Stimulated activated CD4-positive, alpha-beta T cell treated with anti-CD3 and anti-CD28 coated beads, Interleukin-1b, Interleukin-23, amount 100 ng/mL, for 24 hours (primary cell): ENCODE measurements at places on chromosomes 2 and 18.

DNA sequence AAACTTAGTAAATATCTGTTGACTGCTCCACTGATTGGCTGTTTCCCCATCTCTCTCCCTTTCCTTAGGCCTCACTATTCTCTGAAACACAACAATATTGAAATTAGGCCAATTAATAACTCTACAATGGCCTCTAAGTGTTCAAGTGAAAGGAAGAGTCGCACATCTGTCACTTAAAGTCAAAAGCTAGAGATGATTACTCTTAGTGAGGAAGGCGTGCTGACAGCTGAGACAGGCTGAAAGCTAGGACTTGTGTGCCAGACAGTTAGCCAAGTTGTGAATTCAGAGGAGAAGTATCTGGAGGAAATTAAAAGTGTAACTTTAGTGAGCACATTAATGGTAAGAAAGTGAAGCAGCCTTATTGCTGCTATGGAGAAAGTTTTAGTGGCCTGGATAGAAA, 48.4 kb downstream of the PLEK start:
- no peak for DNase-seq

DNA sequence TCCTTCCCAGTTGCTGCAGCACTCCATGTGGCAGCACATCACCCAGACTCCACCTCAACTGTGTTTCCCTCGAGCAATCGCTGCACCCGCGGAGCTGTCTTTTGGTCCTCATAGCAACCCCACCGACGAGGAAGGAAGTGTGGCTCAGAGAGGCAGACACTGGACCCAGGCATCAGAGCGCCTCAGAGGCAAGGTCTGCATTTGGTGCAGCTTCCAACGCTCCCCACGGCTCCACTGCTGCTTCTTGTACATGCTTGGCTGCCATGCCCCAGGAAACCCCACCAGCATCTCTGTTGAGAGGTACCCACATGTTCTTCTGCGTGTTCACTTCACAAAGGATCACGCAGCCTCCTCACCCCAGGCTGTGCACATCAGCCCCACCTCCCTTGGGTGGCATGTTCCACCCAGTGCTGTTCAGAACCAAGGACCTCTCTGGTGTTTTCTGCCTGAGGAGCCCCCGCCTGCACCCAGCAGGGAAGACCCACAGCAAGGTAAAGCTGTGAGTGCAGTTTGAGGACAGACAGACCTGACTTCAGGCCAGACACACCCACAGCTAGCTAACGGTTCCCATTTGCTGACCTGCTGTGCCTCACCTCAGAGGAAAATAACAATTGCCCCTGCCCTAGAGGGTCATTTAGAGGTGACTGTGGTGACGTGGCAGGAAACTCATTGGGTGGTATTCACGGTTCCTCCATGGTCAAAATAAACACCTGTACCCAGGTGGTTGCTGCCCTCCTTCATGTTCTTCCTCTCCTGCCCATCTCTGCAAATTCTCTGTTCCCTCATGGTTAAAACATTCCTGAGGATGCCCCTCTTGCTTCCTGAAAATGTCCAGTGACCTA, 326.3 kb upstream of the MYT1L start:
- no peak for DNase-seq

DNA sequence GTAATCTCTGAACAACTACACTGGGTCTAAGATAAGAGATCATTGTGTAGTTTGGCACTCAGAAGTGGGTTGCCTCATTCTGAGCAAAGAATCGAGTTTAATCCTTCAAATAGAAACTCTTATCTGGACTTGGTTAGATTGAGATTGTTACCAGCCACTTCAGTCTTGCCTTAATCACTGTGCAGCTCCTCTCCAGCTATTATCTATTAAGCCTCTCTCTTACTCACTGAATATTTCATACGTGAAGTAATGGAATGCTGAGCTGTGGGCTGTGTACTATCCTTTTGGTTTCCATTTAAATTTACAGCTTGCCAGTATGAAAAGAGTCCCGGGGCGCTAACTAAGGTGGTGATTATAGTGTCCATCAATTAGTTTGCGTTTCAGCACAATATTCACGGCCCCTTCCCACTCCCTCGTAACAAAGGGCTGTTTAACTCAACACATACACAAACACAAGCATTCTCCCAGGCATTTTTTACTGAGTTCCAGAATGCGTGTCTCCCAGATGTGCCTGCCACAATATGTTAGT, 65.7 kb upstream of the NCKAP5 start:
- DNase-seq, result no peak

DNA sequence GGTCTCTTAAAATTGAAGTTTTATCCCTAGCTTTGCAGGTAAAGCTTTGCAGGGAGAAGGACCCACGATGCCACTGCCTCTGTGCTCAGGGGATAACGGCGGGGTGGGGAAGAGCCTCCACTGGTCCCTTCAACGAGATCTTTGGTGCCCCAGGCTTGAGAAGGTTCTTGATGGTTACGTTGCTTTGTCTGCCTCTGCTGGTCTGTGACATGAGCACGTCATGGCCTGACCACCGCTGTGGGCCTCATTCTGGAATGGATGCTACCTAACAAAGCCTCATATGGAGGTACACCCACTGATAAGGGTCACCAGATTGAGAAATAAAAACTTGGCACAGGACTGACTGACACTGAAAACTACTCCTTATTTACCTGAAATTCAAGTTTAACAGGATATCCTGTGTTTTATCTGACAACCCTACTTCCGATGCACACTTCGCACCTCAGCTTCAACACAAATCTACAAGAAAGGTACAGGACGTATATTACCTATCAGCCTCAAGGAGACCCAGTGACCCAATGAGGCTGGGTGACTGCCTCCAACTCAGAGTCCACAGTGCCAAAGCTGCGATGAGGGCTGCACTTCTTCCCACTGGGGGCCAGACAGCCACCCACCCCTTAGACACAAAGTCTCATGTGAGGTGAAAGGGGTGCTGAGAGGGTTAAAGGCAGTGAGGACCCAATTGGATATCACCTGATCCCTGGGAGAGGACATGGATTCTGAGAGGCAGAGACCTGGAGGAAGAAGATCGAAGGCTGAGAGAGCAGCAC, 64.9 kb downstream of the EIPR1 start:
- DNase-seq, result no peak

DNA sequence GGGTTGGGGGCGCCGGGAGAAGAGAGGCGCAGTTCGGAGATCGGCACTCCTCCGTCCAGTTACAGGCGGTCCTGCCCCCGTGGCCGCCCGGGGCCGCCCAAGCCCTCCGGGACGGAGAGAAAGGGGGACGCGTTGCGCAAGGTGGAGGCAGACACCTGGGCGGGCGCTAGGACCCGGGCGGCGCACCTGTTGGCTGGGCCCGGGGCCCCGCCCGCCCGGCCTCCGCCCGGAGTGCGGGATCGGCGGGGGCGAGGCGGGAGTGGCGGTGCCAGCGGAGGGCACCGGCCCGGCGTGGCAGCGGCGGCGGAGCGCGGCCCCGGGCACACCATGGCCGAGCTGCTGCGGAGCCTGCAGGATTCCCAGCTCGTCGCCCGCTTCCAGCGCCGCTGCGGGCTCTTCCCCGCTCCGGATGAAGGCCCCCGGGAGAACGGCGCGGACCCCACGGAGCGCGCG, at the start of gene SGPP2:
SGPP2 (plus strand) TSS at position 268 of the 453 bp plus-strand sequence; CDS start at position 328, 60 bp downstream.
- DNase-seq, result no peak

DNA sequence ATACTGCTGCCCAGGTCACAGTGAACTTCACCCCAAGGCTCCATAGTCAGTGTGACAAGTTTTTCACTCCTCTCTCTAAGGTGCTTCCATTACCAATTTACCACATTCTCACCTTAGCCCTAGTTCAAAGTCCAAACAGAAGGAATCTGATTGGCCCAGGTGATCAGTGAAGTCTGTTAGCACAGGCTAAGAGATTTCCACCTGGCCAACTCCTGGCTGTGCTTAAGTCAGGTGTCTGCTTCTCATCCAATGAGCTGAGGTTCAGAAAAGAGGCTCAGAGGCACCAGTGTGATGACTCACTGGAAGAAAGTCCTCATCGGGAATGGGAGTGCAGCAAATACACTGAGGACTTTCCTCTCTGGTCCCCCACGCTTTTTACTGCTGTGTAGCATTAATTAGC, 164.4 kb upstream of the MGAT5 start:
- DNase-seq, result no peak

- no peak for DNase-seq
Measured at GRCh38 chr2:128732976-128733431, 414.3 kb upstream of the HS6ST1 start.

GRCh38 chr2:16079637-16080036, 139.3 kb downstream of the MYCN start:
- no peak for DNase-seq

DNA sequence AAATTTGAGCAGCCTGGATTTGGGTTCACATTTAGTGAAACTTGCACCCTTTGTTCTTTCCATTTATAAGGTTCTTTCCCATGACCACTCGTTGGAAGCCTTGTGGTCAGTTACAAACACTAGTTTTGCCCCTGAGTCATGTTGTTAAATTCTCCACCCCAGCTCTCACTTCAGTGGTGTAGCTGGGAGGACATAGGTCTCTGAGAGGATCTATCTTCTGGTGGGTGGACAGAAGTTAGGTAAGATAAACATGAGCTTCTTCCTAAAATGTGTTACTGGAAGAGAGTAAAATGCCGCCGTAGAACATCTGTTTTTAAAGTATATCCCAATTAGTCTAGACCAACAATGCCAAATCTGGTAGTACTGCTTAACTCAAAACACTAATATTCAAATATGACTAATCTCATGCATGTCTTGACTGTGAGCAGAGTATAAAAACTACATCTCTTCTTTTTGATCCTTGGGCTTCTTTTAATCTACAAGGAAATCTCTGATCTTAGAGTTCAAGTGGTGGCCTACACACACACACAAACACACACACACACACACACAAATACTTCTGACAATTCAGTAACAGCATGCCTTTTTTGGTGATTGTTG, 162.6 kb upstream of the FN1 start:
- DNase-seq, result no peak

- no peak for DNase-seq
Measured at GRCh38 chr18:53526101-53526870, 698.2 kb downstream of the MBD2 start.

GRCh38 chr2:7999683-8000476, 682.0 kb upstream of the ID2 start:
- no peak for DNase-seq

- no peak for DNase-seq
Measured at GRCh38 chr18:3120356-3120755, 99.4 kb downstream of the MYOM1 start.

DNA sequence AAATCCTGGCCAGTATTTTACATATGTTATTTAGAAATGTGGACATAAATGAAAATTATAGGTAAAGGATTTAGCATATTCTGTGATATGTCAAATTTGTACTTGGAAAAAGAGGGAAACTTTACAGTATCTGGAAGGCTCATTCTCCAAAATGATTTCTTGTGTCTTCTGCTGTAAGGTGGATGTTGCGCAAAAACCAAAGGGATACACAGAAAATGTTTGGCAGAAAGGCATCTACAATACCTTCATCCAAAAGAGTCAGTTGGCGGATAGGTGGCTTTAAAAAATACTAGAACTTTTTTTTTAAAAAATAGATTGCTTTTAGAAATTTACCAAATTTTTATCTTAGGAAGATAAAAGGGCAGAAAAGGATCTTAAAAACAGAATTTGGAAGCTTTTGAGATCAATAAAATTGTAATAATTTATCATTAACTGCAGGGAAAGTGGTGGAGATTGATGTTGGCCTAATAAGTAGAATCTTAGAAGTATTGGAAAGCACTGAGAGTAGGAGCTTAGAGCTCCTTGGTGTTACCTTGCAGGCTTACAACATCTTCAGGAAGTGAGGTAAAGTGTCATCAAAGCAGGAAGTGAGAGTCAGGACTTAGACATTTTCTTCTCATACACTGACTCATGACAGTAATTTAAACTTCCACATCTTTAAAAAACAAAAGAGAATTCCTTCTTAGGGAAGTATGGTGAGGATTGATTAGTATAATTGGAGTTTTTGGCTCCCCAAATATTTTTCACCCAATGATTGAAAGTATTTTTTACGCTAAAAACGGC, 2.1 kb downstream of the NABP1 start:
- DNase-seq, result no peak

DNA sequence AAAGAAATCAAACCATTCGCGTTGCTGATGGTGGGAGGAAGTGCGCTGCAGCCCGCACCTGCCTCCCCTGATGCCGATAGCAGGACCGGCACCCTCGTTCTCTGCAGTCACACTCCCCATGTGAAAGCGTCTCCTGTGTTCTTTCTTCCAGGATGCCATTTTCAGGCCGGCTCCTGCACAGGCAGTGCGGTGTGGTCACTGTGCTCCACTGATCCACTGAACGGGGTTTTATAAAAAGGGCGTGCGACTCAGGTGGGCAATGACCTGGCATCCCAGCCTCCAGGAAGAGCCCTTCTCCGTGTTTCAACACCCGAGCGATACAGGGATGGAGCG, 88.3 kb upstream of the SNTG2 start:
- DNase-seq, result no peak

DNA sequence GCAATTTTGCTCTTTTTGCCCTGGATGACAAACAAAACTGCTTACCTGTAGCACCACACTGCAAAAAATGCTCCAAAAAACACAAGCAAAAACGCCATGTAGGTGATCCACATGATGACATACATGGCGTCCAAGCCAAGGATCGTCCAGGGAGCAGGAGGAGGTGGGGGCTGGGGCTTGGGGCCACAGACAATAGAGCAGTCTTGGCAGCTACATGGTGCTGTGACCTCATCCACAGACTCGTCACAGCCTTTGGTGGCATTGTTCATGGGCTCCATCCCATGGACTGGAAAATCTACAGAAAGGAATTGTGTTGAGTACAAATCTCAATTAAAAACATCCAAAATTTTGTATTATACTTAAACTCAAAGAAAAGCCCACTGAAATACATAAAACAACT, 26.1 kb downstream of the NPC1 start:
- DNase-seq, result no peak

DNA sequence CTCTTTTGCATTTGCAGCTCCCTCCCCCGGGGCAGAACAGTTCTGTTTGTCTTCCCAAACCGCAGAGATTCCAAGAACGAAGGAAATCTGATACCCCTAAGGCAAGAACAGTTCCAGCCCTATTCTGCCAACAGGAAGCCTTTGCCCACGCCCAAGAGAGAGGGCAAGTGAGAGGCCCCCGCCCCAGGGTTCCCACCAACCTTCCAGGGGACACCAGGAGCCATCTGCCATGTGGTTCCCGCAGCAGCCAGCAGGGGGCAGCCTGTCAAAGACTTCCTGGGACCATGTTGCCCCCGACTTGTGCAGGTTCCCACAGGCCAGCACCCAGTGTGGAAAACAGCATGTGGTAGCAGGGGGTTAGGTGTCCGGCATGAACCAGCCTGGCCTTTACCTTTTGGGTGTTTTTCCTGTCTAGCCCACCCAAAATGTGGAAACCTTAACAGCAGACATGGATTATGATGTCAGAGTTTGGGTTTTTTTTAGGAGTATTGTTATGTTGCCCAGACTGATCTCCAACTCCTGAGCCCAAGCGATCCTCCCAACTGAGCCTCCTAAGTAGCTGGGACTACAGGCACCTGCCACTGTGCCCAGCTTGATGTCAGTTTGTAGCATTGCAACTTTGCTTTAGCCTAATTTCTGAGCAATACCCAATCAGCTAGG, 21.7 kb upstream of the EFHD1 start:
- DNase-seq, result peak; percentile 47

GRCh38 chr2:85411405-85411748, 1.2 kb upstream of the CAPG start:
- DNase-seq, result no peak
